ENCODE measurements at places on chromosomes 6 and 20. TPM values are rescaled to one million over a fixed set of nuclear protein-coding genes. Genes with fewer than 3 reads are reported as not detected.

LAMA4 gene
- 577 TPM for total RNA-seq

KCNQ5 gene
- 0.87 TPM for total RNA-seq

TFAP2A gene
- total RNA-seq, result under 0.01 TPM

LCA5 gene
- total RNA-seq, result 4.8 TPM

EPPIN gene
- not detected for total RNA-seq

TNXB gene
- total RNA-seq, result 7.7 TPM

RIPPLY2 gene
- total RNA-seq, result 0.29 TPM

SNTA1 gene
- total RNA-seq, result 47.0 TPM

Data from smooth muscle cell of trachea (primary cell).